ENCODE measurements at places on chromosomes 16 and 17.

- no peak for DNase-seq
Measured at GRCh38 chr17:45971698-45972141, 27.3 kb upstream of the STH start.

DNA sequence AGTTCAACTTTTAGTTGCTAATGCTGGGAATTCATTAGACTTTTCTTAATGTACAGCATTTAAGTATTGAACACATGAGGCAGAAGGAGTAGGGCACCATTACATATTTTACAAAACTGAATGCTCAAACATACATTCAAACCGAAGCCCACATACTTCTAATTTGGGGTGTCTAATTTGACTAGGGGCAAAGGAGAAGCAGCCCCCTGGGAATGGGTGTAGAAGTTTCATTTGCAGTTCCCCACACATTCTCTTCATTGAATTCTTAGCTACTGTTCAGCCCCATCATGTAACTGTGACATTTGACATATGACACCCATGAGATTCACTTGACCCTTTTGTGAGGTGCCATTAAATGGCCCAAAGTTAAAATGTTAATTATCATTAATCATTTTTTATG lies 16.4 kb downstream of the IRX6 start:
- DNase-seq, result no peak

GRCh38 chr17:9021992-9022572 lies 772 bp downstream of the NTN1 start:
- no peak for DNase-seq

- DNase-seq, result no peak
Measured at GRCh38 chr16:55899857-55900256, 24.7 kb upstream of the CES5A start.

DNA sequence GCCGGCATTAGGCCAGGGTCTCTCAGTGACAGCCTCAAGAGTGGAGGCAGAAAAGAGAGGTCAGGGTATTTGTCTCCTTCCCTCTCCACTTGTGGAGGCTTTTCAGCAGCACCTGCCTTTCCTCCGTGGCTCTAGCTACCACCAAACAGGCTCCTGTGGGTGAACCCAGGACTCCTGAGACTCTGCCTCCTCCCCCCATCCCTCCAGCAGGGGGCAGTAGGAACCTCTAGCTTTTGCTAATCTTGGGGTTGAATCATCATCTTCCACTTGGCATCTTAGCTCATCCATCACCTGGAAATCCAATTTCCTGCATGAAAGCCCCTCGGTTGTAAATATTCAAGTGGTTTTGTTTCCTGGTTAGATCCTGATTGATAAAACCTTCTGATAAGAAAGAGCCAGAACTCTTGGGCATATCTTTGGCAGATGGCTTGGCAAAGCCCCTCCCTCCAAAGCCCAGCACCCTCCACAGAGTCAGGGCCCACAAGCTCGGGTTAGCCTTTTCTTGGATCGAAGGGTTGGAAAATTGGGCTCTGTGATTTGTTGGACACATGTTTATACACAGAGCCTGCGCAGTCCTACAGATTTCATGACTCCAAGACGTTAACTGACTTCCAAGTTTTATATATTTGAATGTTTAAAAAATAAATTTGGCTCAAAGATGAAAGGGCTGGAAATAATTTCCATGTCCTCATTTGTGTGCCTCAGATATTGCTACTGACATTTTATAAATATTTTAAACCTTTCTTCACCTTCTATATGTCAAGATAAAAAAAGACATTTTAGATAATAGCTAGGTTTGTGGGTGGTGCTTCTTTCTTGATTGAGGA lies 322.1 kb downstream of the MAP2K4 start:
- no peak for DNase-seq

DNA sequence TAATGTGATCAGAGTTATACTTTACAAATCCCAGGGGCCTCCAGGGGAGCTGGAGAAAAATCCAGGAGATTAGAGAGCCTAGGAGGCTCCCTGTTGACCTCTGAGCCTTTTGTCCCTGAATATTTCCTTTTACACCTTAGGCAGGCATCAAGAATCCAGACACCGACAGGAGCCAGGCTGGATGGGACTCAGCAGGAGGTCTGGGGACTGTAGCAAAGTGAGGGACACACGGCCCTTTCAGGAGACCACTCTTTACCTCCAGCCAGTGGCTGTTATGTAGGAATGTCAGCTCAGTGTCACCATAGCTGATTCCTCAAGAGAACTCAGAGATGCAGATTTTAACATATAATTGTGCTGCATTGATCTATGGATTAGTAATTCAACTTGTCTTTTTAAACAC lies 198.4 kb downstream of the SHISA9 start:
- DNase-seq, result no peak

- no peak for DNase-seq
Measured at GRCh38 chr17:3826191-3826590, 19.9 kb downstream of the NCBP3 start.

DNA sequence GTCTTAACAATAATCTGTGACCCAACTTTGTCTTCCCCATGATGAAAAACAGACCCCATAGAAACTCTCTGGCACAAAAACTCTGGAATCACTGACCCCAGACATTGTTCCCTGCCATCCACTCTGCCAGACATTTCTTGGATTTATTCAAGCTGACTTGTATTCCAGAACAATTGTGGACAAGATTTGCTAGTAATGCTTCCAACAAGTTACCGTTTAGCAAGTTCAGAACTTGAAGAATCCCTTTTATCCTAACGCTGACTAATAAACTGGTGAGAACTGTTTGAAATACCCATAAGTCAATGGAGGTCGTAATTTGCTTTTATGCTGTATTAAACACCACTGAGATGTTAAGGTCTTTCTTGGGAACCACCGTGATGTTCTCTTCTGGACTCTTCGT lies 10.5 kb downstream of the HSBP1 start:
- DNase-seq, result no peak

GRCh38 chr16:19886073-19886941 lies 1.7 kb upstream of the GPRC5B start:
- peak; percentile 49 for DNase-seq

- peak; percentile 46 for DNase-seq
Measured at GRCh38 chr17:68248199-68248825, 469 bp downstream of the AMZ2 start.

GRCh38 chr16:51175081-51175480 lies 24.0 kb upstream of the SALL1 start:
- no peak for DNase-seq

- DNase-seq, result no peak
Measured at GRCh38 chr16:11986521-11987057, 10.1 kb downstream of the SNX29 start.

DNA sequence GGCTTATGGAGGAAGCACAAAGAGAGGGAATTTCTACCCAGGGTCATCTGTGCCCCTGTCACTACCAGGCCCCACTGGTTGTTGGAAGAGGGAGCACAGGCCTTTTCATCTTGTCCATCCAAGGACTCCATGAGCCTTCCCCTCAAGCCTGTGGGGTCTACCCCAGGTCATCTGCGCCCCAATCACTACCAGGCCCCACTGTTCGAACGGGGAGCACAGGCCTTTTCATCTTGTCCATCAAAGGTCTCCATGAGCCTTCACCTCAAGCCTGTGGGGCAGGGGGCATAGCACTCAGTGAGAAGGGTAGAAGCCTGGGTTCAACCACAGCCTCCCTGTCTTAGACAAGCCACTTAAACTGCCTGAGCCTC lies 101.5 kb upstream of the CDH5 start:
- no peak for DNase-seq

- no peak for DNase-seq
Measured at GRCh38 chr16:85736921-85737320, 14.0 kb downstream of the C16orf74 start.

GRCh38 chr17:67218385-67218950 lies 26.5 kb downstream of the HELZ start:
- DNase-seq, result no peak

DNA sequence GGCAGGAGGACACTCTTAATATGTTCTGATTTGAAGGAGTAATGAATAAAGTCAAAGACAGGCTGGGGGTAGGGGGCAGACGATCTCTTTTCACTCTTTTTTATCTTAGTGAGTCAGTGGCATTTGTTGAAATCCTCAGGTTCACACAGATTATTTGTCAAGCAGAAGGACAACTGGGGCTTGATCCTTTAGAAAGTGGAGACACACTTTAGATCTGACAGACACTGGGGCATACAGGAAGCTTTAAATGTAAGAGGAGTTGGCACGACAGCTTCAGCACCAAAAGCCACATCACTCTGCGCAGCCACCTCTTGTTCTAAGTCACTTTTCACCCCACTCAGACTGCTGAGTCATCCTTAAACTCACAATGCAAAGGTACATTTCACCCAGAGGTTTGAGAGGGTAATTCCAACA lies 121.5 kb downstream of the STXBP4 start:
- no peak for DNase-seq

DNA sequence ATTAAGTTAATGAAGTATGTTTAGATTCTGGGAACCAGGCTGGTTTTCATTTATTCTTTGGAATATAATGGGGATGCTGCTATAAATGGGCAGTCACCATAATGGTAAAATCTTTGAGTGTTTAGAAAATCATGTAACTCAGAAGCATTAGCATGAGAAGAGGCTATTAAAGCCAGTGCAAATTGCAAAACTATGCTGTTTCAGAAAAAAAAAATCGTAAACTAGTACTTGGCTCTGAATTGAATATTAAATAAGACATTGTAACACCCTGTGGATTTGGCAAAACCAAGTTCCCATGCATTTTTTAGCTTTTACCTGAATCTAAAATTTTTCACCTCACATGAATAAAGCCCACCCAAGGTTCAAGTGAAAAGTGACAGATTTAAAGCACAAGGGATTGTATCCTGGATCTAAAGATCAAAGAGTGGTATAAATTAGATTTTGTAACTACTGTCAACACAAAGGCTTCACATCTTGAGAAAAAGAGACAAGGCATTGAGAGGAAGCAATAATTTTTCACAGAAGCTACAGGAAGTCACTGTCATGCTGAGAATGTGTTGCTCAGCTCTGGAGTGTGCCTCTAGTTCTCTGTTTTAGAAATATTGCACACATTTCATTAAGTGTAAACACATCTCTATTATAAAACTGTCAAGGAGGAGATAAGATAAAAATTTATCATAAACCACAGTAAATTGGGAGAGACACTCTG lies 142.2 kb downstream of the ABCA8 start:
- DNase-seq, result no peak

DNA sequence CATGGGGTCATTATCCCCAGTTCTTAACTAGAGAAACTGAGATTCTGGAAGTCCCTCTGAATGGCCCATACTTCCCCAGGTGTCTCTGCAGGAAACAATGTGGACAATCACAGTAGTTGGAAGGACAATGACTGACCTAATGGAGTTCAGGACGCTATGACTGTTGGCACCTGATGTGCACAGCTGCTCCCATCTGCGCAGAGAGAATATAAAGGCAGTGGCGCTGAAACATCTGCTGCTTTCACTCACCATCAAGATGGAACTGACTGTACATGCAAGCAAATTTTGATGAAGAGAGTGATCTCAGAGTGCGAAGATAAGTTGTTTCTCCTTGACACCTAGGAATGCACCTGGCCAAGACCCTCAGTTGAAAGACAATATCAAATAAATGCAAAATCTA lies 395.7 kb upstream of the ASIC2 start:
- no peak for DNase-seq
